ENCODE measurements at places on chromosomes 7 and 10.

- DNase-seq: no peak
These were observed 173.1 kb downstream of the MYOF start for GRCh38 chr10:93309062-93309461.

DNA sequence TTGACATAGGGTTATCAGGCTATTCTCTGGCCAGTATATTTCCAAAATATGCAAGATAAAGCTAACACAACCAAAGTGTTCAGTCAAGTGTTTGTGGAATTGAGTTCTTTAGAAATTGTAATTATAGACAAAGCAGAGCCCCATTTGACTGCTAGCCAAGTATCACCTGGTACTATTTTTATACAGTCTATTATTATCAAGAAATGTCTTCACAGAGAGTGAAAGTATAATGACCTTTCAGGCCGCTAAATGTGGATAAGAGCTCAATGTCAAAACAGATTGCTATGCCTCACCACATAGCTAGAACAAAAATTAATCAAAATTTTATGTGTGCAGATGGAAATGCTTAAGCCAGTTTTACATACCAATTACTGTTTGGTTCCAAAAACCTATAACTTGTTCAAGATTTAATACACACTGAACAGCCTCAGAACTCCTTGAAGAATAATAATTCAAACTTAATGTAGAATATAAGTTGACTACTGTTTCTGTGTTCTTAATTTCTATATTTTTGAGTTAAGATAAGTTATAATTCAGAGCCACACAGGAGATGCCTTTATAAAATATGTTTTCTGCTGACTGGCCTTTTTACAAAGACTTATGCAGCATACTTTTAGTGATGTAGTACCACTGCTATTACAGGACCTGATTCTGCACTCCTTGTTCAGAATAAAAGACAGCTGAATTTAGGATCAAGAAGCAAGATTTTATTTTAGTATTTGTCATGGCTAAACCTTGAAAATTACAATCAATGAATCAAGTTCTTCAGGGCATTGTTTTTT is 31.0 kb downstream of the PRPS1L1 start:
- DNase-seq: no peak

DNA sequence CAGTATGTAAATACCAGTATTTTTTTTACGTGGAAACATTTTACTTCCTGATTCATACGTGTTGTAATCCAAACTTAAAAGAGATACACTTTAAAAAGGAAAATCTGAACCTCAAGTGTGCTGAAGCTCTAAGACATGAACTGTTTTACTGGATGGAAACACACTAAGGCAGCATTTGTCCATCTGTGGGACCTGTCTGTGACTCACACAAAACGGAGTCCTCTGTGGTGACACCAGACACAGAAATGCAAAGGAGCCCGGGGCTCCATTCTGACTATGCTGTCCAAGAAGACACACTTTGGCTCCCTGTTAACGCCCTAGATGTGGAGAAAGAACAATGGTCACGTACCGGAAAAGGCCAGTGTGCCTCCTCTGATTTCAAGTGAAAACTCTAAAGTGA is 23.9 kb downstream of the RNF133 start:
- DNase-seq: no peak

DNA sequence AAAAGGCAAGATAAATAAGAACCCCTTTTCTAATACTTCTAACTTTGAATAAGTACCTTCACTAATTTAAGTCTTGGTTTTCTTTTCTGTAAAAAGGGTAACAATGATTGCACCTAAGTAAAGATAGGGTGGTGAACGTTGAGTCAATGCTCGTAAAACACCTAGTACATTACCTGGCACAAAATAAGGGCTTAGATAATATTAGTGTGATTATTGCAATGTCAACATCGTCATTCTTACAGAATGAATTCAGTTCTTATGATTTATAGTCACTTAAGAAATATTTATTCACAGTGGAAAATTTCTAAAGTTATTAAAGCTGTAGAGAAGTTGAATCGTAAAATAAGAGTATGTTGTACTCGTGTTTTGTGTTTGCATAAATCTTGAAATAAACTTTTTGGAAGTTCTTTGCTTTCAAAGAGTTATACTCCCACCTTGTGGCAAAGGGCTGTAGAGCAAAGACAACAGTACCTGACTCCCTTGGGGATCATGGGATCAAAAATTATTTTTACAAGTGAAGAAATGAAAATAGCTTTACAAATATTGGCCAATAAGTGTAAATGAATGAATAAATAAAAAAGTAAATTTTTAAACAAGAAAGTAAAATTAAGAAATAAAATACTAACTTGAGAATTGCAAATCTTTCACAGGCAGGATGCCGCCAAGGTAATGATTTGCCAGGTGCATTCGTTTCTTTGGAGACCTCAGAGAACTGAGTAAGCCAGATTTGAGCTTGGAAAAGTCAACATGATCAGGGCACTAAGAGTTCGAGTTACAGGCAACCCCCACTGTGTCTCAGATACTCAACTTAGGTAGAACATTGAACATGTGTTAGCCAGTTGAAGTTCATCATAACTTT is 285.8 kb upstream of the CACNA2D1 start:
- no peak for DNase-seq

DNA sequence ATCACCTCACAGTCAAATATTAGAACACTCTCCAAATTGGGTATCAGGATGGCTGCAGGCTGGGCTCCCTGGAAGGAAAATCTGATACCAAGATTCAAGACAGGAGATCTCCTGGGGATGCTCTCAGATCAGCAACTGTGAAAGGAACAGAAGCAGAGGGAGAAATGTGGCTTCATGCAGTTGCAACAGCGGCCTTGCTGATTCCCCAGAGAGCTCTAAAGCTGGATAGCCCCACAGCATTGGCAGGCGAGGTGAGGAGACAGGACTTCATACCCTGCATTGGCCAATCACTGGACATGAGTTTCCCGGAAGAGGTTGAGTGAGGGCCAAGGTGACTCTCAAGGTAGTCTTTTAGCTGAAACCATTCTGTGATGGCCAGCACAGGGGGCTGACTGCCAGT is 190.6 kb downstream of the PTPN20 start:
- DNase-seq: no peak

- DNase-seq: no peak
These were observed 82.9 kb downstream of the CDK14 start for GRCh38 chr7:90678986-90679385.

- DNase-seq: no peak
These were observed 406.5 kb downstream of the SUGCT start for GRCh38 chr7:40541336-40541735.

DNA sequence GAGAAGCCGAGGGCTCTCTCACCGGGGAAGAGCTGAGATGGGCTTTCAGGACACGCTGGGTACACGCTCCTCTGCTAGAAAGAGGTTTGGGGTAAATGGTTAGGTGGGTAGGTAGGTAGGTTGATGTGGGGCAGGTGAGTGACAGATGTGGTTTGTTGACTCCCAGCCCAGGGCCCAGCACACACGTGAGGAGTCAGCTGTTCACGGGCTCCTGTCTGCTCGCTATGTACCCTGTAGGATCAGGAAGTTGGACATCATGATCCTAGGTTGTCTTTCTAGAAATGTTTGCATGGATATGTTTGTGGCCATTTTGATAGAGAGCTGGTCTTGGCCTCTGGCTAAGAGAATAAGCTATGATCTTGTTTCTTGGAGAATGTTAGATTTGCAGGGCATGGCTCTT is 109.0 kb downstream of the TACC2 start:
- no peak for DNase-seq

DNA sequence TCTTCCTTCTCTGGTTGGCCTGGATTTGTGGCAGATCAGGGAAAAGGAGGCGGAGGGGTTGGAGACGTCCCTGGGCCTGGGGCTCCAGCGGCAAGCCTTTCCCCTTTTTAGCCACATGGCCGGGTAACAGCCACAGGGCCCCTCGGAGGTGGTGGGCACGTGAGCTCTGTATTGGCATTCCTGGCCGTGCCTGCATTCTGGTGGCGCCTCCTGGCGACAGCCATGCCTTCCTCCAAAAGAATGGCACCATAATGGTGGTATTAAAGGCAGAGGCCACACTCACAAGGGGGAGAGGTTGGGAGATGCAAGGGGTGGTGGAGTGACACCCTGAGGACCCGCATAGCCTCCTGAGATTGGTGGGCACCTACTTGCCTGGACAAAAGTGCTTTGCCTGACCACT is 3.0 kb upstream of the AQP1 start:
- no peak for DNase-seq

DNA sequence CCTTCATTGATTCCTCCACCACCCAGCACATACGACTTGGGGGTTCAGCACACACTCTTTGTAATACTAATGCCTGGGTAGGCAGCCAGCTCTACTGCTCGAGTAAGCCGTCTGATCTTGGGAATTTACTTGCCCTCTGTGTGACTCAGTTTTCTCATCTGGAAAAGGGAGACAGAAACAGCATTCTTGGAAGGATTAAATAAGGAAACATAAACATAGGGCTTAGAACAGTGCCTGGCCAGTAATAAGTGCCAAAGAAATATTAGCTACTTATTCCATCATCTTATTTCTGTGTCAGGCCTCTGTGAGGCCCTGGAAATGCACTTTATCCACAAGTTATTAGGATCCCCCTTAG is 130.1 kb downstream of the TNS3 start:
- DNase-seq: no peak

GRCh38 chr10:125199270-125199669 is 38.9 kb upstream of the CTBP2 start:
- DNase-seq: no peak

DNA sequence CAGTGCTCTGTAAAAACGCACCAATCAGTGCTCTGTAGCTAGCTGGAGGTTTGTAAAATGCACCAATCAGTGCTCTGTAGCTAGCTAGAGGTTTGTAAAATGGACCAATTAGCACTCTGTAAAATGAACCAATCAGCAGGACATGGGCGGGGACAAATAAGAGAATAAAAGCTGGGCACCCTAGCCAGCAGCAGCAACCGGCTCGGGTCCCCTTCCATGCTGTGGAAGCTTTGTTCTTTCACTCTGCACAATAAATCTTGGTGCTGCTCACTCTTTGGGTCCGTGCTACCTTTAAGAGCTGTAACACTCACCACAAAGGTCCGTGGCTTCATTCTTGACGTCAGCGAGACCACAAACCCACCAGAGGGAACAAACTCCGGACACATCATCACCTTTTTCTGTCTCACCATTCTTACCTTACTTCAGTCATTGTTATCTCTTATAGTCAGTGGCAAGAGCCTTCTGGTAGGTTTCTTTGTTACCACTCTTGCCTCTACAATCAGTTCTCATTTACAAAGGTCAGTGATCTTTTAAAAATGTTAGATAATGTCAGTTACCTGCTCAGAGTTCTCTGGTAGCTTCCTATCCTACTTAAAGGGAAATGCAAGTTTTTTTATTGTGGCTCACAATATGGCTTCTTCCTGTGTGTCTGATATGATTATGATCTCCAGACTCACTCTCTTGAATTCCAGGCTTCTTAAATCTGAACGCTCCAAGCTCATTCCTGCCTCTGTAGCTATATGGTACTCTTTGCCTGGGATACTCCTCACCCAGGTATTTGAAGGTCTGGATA is 4.5 kb downstream of the STAM start:
- DNase-seq: no peak

- DNase-seq: no peak
These were observed 99.0 kb upstream of the NMT2 start for GRCh38 chr10:15267496-15267895.

DNA sequence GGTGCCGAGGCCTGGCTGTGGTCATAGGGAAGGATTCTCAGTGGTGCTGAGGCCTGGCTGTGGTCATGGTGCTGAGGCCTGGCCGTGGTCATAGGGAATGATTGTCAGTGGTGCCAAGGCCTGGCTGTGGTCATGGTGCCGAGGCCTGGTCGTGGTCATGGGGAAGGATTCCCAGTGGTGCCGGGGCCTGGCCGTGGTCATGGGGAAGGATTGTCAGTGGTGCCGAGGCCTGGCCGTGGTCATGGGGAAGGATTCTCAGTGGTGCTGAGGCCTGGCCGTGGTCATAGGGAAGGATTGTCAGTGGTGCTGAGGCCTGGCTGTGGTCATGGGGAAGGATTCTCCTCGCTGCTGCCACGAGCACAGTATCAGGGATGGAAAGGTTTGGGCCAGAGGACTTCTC is 327.3 kb downstream of the ADARB2 start:
- DNase-seq: no peak

DNA sequence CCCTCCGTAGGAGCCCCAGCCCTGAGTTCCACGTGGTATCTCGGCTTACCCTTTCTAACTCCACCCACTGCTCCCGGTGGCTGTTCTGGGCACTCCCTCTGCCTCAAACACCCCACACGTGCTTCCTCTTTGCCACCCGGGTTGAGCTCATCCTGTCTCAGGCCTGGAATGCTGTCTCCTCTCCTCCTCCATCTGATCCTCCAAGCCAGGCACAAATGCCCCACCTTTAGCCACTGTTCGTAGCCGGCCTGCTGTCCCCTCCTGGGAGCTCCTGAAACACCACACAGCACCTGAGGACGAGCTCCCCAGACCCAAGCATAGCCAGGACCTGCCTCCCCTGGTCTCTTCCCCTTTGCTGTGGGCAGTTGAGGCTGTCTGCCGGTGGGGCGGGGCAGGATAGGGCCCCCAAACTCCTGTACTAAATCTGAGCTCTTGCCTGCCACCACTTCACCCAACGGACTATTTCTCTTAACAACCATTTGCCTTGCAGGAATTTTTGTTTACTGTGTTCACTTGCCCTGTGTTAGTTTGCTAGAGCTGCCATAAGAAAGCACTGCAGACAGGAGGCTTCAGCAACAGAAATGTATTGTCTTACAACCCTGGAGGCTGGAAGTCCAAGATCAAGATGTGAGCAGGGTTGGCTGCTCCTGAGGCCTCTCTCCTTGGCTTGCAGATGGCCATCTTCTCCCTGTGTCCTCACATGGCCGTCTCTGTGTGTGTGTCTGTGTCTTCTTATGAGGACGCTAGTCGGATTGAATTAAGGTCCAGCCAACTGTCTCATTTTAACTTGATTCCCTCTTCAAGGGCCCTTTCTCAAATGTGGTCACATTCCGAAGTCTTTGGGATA is 58.3 kb upstream of the SHH start:
- no peak for DNase-seq

- DNase-seq: no peak
These were observed 35.8 kb downstream of the DDIT4 start for GRCh38 chr10:72309290-72310240.

- no peak for DNase-seq
These were observed 586.6 kb upstream of the POT1 start for GRCh38 chr7:125516194-125516593.

GRCh38 chr10:96380821-96381220 is 22.0 kb upstream of the OPALIN start:
- DNase-seq: no peak

DNA sequence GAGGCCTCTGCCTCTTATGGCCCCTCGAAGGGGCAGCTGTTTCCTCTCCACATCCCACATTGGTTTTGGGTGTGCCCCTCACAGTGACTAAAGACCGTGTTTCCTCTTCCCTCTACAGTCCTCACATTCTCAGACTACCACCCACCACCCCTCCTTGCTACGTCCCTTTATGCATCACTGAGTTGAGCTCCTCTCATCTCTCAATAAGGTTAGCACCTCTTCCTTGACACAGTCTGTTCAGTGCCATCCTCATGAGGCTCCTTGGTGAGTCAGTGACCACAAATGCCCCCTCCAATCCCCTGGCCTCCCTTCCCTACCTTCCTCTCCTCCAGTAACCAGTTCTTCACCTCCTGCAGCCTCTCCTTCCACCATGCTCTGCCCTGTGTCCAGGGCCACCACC is 239.1 kb upstream of the MYO3A start:
- no peak for DNase-seq

- no peak for DNase-seq
These were observed at the start of gene ZNF398 for GRCh38 chr7:149147072-149147751. ZNF398 (plus strand) TSS chr7:149147453; CDS start chr7:149147743, 290 bp downstream.
